ENCODE measurements at places on chromosomes 6 and 20. TPM values are rescaled to one million over a fixed set of nuclear protein-coding genes. Genes with fewer than 3 reads are reported as not detected.

- DNase-seq, result no peak
Observed at GRCh38 chr20:60258255-60258863, 300.1 kb downstream of the CDH26 start.

GRCh38 chr20:18055261-18055660 is 2.5 kb downstream of the OVOL2 start:
- no peak for DNase-seq

DNA sequence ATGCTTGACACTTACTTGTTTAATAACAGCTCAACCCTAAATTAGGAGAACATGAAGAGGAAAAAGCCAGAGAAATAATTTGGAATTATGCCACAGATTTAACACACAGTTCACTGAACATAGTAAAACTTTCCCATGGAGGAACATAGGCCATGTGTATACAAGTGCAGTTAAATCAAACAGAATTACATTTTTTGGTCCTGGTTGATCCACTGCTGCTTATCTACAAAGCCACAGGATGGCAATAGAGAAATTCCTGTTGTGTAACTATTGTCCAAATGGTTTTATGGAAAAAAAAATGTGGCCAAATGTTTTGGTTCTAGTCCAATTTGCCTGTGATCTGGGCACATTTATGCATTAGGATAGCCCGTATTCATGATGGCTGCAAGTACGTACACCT is 136.8 kb downstream of the ALDH8A1 start:
- peak; percentile 97 for DNase-seq

- DNase-seq, result no peak
Observed at GRCh38 chr6:153957394-153957793, 81.6 kb upstream of the OPRM1 start.

The EGFL8 gene
- 0.65 TPM for total RNA-seq

The SIRPA gene
- 51.8 TPM for total RNA-seq

GRCh38 chr6:26415791-26416190 is 13.7 kb downstream of the BTN3A1 start:
- DNase-seq, result no peak

The PLCB4 gene
- total RNA-seq, result 2.2 TPM

DNA sequence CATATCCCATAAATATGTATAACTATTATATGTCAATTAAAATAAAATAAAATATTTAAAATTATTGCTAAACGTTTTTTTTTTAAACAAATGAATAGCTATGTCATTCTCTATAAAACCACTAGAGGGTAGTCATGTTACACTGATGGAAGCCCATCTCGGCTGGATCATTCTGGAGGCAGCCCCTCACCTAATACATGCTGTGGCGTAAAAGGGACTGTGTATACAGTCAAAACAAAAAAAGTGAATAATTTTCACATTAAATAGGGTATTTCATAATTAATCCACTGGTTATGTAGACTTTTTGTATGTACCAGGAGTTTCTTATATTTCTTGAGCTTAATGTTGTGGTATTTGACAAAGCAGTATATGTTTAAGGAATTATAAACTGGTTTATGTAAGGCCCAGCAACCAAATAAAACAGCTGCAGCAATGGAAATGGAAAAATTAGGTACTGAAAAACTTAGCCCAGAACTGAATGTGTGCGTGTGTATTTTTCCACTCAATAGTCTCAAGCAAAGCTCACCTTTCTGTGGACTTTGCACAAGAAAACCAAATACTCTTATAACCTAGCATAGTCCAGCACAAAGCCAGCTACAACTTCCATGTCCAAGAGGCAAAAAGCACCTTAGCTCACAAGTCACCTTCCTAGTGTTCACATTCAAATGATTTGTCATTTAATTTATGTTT is 81.7 kb downstream of the COL9A1 start:
- peak; percentile 47 for DNase-seq

- DNase-seq, result peak; percentile 64
Observed at GRCh38 chr6:154487367-154488247, 22.9 kb downstream of the CNKSR3 start.

DNA sequence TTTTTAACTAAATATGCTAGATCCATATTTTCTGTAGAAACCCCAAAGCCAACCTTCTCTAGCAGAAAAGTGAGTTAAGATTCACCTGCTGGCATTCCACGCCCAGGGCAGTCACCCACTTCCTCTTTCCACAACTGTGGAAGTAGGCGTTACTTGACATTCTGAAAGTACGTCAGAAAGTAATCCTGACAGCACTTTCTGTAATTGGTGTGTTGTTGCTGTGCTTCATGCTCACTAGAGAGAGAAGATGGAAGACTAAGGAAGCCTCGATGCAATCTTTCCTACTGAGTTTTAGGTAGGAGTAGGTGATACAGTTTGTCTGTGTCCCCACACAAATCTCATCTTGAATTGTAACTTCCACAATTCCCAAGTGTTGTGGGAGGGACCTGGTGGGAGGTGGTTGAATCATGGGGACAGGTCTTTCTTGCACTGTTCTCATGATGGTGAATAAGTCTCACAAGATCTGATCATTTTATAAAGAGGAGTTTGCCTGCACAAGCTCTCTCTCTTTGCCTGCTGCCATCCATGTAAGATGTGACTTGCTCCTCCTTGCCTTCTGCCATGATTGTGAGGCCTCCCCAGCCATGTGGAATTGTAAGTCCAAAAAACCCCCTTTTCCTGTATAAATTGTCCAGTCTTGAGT is 101.1 kb downstream of the MAP3K7 start:
- DNase-seq, result no peak

DNA sequence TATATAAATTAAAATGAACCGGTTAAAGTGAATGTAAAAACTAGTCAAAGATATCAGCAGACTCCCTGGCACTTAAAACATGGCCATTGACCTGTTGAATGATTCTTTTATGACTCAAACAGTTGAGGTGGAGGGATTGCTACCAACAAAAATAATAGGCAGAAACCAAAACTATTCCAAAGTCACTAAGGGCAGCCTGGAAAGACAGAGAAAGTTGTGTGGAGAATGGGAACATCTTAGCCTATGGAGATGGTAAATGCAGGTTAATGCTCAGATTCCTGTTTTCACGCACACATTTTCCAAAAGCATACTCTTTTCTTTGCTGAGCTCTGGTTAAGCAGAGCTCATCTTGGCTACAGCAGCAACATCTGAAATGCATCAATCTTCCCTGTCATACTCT is 553.5 kb downstream of the HACE1 start:
- no peak for DNase-seq

DNA sequence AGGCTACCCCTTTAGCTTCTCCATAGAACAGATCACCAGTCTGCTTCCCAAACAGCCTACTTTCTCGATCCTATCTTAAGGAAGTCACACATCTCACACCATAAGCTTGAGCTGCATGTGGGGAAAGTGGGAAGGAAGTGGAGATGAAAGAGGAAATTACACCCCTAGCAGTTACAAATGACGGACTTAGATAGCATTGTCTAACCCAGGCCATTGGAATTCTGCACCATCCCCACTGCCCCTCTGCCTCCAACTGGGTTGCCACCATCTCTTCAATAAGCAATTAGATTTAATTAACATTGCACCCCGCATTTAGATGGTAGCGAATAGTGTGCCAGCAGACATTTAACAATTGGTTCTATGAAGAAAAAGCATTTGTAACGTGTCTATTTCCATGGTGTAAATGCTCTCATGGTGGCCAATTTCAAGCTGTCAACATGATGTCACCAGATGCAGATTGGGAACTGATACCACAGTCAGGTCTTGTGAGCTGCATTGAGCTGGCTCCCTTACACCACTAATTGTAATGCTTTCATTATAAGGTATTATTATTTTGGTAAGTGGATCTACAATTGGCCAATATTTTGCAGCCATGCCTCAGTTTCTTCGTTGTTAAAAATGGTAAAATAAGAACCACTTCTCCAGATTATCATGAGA is 124.7 kb downstream of the CD24 start:
- DNase-seq, result no peak

Data from lung microvascular endothelial cell (primary cell).